ENCODE measurements at places on chromosomes 3 and 15.

DNA sequence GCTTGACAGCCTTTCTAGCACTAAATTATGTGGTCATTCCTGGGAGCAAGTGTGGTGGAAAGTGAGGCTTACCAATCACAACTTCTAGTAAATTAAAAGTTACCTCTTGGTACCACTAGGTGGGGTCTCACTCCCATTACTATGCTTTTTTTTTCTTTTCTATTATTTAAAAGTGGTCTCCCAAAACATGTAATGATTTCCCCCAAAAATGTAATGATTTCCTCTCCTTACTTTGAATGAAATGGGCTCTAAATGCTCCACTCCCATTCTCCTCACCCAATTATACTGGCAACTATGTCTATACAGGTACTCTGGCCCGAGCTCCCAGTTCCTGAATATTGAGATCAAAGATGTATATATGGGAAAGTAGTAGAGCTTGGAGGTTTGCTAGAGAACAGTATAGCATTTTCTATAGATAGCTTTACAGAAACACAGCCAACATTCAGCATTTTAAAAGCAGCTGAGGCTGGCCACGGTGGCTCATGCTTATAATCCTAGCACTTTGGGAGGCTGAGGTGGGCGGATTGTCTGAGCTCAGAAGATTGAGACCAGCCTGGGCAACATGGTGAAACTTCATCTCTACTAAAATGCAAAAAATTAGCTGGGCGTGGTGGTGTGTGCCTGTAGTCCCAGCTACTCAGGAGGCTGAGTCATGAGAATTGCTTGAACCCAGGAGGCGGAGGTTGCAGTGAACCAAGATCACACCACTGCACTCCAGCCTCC, 70.9 kb downstream of the DCUN1D1 start:
- DNase-seq = peak; percentile 25

DNA sequence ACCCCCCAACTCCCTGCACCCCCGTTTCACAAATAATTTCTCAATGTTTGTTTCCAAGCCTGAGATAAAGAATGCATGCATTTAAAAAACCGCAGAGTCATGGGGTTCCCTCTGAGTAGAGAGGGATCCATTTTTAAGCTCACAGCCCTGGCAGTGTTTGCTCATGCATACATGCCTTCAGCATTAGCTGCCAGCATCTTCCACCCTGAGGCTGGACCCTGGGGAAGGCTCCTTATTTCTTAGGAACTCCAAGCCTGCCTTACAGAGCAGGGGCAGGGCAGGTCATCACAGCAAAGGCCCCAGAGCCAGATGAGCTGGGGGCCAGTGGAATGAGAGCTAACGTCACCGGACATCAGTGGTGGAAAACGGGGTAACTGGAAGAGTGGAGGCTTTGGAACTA, 31.3 kb downstream of the TLE3 start:
- DNase-seq = no peak

DNA sequence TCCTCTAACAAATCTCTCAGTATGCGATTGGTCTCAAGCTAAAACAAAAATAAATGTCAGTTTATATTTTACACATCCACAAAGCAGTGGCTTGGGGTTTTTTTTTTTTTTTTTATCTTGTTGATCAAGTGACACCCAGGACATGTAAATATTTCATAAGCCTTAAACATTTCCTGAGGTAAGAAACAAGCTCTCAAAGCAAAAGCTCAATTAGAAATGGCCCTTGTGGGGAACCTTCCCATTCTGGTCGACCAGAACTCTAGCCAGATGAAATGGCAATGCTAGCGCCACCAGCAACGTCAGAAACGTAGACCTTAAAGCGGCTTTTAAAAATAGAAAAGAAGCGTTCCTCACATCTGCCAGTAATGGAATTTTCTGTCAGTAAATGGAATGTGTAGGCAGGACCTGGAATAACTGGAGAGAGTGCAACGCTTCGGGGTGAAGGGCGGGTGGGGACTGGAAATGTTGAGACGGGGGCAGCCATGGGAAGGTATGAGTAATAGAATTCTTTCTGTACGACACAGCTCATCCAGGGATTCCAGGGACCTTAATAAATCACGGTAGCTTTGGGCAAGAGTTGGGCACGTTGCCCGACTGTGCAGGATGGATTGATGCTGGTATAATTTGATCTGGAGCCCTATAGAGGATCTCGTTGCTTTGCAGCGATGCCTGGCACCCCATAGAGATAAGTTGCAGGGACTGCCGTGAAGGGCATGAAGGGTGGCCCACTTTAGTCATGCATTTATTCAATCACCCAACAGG, 44.4 kb downstream of the BTD start:
- no peak for DNase-seq

DNA sequence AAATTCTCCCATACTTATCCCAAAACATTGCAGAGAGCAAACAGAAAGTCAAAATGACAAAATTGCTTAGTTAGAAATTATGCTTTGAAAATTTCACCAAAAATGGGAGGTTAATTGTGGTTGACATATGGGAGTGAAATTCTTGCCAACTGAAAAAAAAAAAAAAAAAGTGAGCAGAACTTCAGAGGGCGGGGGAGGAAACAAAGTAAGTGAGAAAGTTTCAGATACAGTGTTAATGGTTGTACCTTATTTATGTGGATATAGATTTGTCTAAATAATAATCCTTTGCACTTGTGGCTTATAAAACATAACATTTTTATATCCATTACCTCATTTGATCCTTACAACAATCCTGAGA, 91.5 kb upstream of the RAP2B start:
- DNase-seq = no peak

DNA sequence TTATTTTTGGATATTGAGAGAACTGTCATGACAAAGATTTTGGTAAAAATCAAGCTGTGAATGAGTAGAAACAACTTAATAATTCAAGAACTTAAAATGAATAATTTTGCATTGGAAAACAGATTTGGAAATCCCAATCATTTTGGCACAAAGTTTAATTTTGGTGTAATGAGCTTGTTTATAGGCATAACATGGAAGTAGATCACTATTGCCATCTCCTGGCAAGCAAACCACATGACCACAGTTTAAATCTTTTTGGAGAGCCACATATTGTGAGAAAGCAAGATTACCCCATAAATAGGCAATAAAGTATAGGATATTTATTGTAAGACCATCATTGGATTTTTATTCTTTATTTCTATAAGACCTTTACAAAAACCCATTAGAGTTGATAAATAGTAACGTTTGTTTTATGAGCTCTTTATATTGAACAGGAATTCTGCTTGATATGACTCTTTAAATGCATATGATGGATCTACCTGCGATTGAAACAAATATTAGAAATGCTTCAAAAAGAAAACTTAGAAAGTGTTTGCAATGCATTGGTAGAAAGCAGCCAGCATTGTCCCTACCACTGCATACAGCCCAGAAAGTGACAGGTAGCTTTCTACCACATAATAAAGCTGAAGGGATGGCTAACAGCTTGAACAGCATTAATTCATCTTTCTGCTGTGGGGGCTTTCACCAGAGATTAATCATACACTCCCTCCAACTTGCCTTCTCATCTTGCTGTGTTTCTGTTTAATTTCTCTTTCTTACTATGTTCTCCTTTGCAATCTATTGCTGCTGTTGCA, 766.8 kb downstream of the TBL1XR1 start:
- DNase-seq = no peak

DNA sequence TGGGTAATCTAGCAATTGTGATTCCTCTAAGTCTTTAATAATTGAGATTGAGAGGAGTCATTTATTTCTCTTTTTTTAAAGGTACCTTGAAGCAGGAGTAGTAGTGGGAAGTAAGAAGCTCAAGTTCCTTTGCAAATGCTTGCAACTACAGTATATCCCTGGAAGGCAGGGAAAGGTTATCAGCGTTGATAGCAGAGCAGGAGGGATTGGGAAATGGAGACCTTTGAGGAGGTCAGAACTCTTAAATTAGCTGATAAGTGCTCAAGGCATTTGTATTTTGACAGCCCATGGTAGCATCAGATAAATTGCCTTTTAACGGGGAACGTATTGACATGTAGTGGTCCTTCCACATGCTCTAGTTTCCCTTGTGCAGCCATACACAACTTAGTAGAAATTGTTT, 47.7 kb downstream of the MEF2A start:
- no peak for DNase-seq

GRCh38 chr3:113638910-113639309, 57.5 kb downstream of the USF3 start:
- no peak for DNase-seq

- DNase-seq = no peak
These were observed 28.5 kb downstream of the ARHGEF3 start for GRCh38 chr3:56772952-56773938.

DNA sequence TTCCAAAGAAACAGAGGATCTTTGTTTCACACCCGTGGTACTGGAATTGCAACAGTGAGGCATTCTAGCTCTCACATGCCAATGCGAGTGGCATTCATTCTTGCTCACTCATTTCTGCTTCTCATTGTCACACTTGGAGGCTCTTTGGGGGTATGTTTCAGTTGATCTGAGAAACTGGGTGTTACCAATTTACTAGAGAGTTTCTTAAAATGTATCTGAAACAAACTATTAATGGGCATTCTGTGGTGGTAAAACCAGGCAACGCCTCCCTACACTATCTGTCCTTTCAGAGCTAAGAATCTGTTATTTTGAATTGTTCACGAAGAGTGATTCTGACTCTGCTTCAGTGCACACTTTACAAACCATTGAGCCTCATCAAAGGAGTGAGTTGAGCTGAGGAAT, 140.6 kb upstream of the BHLHE40 start:
- no peak for DNase-seq

DNA sequence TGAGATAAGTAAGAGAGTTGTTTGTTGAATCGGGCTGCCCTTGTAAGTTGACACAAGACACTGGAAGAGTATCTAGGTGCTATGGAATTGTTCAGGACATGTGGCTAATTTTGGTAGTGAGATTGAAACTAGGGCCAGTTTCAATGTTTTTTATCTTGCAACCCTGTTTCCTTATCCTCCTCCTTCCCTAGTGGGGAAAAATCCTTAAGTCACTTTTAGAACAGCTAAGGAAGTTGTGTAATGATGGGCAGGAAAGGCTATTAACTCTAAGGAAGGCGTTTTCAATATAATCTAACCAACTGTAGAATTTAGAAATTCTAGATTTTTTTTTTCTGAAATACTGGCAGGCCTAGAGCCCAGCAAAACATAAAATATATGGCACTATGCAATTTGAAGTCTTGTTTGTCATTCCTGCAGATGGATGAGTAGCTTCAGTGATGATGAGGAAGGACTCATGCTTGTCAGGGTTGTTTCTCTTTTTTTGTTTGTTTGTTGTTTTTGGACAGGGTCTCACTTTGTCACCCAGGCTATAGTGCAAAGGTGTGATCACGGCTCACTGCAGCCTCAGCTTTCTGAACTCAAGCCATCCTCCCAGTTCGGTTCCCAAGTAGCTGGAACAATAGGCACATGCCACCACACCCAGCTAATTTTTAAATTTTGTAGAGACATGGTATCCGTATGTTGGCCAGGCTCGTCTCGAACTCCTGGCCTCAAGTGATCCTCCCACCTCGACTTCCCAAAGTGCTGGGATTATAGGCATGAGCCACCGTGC, 27.6 kb upstream of the ADAMTS9 start:
- no peak for DNase-seq

DNA sequence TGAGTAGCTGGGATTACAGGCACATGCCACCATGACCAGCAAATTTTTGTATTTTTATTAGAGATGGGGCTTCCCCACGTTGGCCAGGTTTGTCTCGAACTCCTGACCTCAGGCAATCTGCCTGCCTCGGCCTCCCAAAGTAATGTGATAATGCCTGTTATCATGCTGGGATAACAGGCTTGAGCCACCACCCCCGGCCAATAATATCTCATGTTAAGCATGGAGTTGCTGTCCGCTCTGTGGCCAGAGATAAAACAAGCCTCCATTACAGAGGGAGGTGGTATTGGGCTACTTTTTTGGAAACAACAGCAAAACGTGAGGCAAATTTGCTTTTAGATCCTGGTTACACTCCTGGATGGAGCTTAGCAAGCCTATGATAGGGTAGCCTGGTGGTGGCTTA, 32.9 kb upstream of the ALG1L2 start:
- no peak for DNase-seq

- DNase-seq = no peak
These were observed 427.6 kb upstream of the SEMA6D start for GRCh38 chr15:47289656-47290055.

- no peak for DNase-seq
These were observed 367.0 kb downstream of the TIGIT start for GRCh38 chr3:114660808-114661207.

GRCh38 chr3:119891944-119892721, 110.2 kb downstream of the NR1I2 start:
- DNase-seq = no peak

Measured in 8988T (cell line).